ENCODE measurements at places on chromosomes 2 and 18.

DNA sequence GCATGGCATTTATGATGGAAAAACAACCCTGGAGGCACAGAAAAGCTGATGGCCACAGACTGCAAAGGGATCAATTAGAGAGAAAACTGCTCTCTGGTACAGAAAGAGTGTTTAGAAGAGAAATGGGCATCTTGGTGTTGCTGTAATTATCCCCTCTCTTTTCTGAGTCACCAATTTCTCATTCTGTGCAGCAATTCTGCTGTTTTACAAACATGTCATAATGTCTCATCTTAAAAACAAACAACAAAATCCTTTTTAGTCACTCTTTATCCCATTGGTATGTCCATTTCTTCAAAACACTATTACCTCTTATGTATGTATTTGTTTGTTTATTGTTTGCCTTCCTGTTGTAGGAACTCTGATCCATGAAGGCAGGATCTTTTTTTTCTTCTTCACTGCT is 73.9 kb upstream of the HK2 start:
- no peak for DNase-seq

DNA sequence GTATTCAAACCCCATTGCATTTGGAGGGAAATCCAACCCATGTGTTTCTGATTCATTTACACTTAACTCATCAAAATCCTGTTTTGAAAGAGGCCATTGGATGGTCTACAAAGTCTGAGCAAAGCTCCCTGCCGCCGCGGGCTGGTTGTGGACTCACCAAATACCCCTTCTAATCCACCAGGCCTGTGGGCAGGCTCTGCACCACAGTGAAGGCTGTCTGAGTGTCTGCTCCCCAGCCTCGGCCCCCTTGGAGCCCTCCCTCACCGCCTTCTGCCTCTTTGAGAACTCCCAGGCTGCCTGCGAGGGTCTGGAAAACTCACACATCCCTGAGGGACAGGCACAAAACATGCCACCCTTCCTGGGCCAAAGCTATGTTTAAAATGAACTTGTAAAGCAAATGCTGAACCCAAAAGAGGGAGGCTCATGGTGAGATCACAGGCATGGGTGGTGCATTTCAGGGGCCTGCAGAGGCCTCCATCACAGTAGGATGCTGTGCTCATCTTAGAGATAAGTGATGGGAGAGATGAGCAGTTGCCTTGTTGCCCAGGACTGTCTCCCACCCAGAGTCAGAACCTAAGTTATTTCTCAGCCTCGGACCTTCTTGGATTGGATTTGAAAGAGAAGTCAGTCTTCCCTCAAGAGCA is 225.0 kb downstream of the CYP26B1 start:
- no peak for DNase-seq

DNA sequence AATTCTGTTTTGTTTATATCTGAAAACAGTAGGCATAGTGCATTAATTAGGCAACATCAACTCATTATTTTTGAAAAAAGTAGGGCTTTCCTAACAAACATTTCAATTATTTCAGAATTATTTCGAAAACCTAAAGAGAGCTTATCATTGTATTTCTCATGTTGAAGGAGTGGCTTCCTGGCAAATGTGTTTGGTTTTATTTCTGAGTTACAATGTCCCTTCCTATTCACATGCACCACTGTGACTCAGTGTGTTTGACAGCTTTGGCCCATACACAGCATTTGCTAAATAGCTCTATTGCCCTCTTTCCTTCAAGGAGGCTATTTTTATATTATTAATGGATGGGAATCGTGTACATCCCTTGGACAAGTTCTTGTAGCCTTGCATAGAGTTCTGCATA is 205.9 kb downstream of the PTGR3 start:
- DNase-seq, result no peak

- no peak for DNase-seq
Observed at GRCh38 chr2:144511937-144512336, 8.0 kb downstream of the ZEB2 start.

GRCh38 chr2:148944536-148944935 is 69.5 kb downstream of the KIF5C start:
- no peak for DNase-seq

DNA sequence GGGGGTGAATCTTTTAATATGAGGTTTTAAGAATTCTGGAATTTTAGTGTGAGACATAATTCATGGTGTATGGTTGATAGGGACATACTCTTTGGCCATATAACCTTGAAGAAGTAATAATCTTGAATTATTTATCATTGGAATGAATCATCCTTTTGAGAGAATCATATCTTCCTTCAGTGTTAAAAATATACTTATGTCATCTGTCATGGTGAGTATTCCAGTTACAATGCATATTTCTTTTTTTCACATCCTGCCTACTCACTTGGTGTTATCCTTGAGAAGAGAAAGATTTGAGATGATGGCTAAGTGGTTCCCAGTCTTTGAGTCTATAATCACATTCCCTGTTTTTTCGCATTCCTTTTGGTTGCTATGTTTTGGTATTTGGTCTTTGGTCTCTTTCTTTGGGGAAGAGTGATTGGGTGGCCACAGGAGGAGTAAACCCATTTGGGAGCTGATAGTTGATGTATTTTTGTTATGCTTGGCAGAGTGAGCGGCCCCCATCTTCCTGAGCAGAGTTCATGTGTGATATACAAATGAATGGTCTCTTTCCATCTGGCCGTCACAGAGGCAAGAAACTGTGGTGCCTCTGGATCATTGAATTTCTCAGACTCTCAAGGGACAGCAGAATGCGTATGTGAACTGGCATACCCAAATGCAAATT is 21.6 kb downstream of the ASAP2 start:
- DNase-seq, result no peak

DNA sequence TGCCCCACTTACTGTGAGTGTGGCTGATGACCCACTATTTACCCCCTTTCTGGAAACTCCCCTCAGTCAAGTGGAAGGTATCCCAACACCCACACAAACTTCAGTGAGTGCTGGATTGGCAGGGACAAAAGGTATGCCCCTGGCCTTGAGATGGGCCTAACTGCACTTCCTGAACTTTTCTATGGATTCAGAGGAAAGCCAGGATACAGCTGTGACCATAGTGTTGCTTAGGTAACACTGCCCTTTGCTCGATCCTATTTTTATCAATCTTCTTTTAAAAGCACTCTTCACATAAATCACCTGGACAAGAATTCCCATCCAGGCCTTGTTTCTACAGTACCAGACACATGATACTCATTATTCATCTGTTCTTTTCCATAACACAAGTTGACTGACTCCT is 671.5 kb upstream of the SLC8A1 start:
- DNase-seq, result no peak

GRCh38 chr2:43102366-43103092 is 123.9 kb downstream of the ZFP36L2 start:
- no peak for DNase-seq

DNA sequence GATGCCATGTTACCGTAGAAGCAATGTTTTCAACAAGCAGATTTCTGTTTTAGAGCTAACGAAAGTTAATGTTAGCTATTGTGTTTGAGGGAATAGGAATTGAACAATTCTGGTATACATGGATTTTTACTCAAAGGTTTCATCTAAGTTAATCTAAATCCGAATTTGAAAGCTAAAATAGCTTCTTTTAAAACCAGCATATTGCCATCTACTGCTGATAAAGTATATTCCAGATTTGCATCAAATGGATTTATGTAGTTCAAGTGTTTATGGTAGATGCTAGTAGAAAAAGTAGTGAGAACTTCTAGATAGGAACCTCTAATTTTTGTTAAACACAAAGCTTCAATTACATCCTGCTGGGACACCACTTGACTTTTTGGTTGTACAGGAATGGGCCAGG is 1569.5 kb upstream of the NXPH2 start:
- no peak for DNase-seq

GRCh38 chr18:13580351-13580750 is 146.0 kb downstream of the FAM210A start:
- DNase-seq, result no peak

Measured in erythroblast (primary cell).